Stimulated activated CD8-positive, alpha-beta memory T cell treated with anti-CD3 and anti-CD28 coated beads, Interleukin-7, amount 100 ng/mL, for 48 hours (primary cell): ENCODE measurements at places on chromosomes 13 and 19.

GRCh38 chr19:49333811-49334288, 1.4 kb upstream of the CD37 start:
- DNase-seq, result no peak

DNA sequence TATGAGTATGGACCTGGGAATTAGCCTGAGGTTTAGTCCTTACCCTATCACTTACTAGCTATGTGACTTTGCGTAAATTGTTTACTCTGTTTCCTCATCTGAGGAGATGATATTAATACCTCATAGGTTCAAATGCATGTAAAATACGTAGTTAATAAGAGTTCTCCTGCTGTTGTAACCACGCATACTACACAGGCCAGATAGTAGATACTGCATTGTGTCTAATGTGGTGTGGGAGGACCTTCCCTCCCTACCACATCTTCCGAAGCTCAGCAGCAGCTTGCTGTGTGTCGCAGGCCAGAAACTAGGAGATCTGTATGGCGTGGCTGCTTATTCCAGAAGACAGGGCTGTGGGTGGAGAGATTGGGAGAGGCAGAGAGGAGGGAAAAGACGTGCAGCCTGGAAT, 23.0 kb downstream of the GTF2F2 start:
- no peak for DNase-seq

DNA sequence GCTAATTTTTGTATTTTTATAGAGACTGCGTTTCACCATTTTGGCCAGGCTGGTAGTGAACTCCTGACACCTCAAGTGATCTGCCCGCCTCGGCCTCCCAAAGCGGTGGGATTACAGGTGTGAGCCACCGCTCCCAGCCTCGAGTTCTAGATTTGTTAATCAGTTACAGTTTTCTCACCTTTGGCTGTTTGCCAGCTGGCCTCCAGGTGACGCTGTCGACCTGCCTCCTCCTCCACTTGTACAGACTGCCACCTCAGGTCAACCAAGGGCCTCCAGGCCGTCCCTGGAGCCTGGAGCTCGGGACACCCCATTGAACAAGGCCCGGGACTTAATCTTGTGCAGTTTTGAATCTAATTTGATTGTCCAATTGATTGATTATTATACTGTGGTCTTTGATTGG, 45.5 kb downstream of the IER2 start:
- no peak for DNase-seq

- DNase-seq, result no peak
Observed at GRCh38 chr19:27966390-27966816, 1246.5 kb downstream of the UQCRFS1 start.

GRCh38 chr19:13992025-13992424, 14.1 kb downstream of the RFX1 start:
- DNase-seq, result no peak

GRCh38 chr13:36282821-36283432, 14.7 kb downstream of the CCDC169 start:
- no peak for DNase-seq
